ENCODE measurements at places on chromosomes 4 and X.

DNA sequence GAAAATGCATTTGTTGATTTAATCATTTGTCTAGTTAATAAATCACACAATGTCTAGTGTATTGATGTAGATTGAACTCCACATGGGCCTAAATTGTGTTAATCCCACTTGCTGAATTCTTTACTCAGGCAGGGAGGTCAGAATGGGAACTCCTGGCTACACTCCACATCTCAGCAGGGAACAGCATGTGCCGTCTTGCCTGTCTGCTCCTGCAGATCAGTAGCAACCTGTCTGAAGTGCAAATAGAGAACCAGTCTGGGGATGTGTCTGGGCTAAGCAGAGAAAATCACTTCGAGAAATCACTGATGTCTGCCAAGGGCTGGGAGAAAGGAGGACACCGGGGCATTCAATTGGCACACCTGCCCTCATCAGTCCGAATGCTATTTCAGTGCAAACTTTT is 16.5 kb upstream of the MXRA5 start:
- no peak for DNase-seq

DNA sequence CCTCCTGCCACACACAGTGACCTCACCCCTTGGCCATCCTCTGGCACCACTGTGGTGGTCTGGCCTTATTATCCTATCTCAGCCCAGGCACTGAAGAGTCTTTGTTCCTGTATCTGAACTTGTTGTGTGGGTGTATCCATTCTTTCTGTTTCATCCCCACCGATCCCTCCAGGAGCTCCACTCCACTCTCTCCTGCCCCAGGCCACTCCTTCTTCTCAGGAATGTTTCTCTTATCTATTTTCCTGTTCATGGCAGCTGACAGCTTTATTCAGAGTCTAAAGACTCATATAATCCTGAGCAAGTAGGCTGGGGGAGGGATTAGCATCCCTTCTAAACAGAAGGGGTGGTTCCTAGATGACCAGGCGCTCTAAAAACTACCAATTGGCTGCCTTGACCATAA is 150.0 kb downstream of the ANAPC10 start:
- no peak for DNase-seq

- DNase-seq, result no peak
These were observed 52.4 kb downstream of the EDNRA start for GRCh38 chr4:147533331-147533730.

- DNase-seq, result no peak
These were observed 38.1 kb downstream of the EGFL6 start for GRCh38 chrX:13607331-13607995.

- DNase-seq, result no peak
These were observed 19.5 kb downstream of the KIAA0232 start for GRCh38 chr4:6802025-6802424.

DNA sequence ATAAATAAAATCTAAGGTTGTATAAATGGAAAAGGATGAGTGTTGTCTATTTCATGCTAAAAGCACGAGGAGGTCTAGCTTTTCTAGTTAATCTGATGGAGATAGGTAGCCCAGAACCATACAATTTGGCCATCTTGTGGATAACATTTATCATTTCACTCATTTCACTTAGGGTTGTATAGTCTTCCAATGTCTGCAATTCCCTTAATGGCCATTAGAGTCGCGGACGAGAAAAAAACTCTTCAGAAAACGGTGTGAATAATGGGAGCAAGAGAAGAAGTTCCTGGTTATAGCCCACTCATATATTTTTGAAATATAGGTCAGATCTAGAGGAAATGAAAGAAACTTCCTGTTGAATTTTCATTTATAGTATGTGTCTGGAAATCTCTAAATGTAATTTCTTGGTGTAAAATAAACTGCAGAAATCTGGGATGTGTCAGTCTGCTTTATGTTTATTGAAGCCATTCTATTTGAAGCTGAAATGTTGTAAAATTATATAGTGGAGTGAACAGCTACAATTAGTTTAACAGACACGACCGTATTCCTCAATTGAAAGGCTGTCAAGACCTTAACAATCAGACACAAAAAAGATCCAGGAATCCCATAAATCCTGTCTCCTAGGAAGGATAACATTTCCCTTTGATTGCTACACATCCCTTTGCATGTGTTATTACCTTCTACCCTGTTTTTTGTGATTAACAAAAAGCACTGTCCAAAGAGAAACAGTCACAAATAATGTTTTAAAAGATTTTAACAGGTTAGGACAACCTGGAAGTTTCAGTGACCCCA is 47.7 kb upstream of the MGST2 start:
- DNase-seq, result no peak

DNA sequence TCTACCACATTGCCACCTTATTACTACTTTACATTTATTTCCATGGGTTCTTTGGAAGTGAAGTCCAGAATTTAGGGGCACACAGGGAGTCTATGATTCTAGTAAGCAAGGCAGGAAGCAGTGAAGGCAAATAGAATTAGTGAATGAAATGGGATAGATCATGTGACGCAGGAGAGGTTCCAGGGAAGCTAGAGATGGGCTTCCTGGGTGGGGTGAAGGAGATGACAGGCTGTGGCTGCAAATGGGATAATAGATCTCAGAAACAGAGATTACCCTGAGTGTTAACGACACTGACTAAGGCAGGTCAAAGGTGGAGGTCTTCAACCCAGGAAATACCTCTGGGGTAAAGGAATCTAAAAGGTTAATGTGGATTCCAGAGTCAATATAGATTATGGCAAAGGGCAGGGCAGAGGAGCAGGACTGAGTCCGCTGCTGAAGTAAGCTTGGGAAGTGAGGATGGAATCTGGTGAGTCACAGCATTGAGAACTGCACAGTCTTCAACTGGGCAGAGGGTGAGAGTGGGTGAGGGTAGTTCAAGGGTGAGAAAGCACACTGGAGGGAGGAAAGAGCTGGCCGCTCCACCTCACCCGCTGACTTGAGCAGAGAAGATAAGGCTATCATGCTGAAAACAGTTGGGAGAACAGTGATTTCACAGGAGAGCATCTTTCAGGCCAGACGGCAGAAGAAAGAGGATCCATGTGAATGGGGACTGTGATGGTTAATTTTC is 70.8 kb downstream of the ANXA3 start:
- no peak for DNase-seq

GRCh38 chr4:153374442-153374841 is 30.0 kb downstream of the MND1 start:
- no peak for DNase-seq

DNA sequence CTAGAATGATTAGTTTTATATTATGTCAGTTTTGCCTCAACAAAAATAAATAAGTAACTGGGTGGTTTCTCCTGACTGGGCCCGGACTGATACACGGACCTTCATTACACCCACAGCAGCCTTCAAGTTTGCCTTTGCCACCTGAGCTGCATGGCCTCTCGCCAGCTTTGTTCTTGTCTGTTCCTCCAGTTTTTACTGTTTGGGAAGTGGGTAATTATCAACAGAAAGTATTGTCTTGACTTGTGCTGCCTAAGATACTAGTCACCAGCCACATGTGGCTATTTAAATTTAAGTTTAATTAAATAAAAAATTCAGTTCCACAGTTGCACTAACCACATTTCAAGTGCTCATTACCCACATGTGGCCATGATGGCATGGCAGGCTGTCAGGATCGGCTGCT is 74.7 kb upstream of the INTU start:
- DNase-seq, result no peak

DNA sequence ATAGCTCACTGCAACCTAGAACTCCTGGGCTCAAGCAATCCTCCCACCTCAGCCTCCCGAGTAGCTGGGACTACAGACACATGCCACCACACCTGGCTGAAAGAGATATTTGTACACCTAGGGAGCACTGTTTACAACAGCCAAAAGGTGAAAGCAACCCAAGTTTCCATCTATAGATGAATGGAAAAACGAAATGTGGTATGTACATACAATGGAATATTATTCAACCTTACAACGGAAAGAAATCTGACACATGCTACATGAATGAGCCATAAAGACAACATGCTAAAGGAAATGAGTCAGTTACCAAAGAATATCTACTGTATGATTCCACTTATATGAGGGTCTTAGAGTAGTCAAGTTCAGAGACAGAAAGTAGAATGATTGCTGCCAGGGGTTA is 52.2 kb downstream of the ABCG2 start:
- no peak for DNase-seq

DNA sequence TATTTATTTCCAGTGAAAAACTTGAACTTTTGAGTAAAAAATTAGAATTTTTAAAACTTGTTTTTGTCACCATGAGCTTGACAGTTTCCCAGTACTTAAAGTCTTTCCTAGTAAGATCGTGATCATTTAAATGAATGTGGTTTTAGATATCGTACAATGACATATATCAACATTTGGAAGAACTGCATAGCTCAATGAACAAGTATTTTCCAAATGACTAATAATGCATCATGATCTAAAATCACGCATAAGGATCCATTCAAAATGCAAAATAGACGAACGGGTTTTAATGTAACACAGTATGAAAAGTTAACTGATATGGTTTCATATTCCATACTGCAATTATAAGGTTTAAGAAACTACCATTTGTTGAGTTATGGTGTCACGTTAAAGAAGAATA is 4.1 kb upstream of the NDNF start:
- DNase-seq, result no peak

DNA sequence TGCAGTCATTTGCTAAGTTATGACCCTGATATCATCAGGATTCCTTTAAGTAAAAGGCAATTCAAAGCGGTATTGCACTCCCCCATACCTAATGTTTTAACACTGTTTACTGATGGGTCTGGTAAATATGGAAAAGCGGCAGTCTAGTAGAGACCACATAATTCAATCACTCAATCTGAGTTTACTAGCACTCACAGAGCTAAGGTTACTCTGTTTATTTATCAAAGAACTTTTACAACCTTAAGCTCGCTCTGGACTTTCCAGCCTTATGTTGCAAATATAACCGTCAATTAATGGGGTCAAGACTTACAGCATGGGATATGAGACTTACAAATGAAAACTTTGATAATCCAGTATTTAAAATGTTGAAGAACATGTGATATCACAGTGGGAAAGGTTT is 124.5 kb upstream of the ZCCHC13 start:
- DNase-seq, result no peak

GRCh38 chr4:53956454-53956853 is 108.0 kb downstream of the CHIC2 start:
- no peak for DNase-seq

DNA sequence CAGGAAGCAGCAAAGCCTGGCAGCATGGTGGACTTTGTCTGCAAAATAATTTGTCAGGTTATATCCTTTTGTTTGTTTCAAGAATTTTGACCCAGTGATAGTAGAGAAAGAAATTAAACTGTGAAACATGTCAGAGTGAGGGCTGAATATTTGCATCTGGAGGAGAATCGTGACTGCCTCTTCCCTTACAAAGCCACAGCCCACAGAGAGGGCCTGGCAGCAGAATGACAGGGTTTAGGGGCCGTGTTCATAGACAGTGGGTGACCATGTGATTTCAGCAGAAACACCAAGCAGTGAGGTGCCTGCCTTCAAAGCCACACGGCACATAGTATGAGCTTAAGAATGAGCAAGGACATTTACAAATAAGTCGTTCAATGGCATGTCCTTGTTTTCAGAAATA is 24.4 kb upstream of the PLAC8 start:
- DNase-seq, result peak; percentile 26
